ENCODE measurements at places on chromosomes 12 and 14.
A peak's percentile ranks its signal among the peaks of the same experiment; 100 is the strongest.

DNA sequence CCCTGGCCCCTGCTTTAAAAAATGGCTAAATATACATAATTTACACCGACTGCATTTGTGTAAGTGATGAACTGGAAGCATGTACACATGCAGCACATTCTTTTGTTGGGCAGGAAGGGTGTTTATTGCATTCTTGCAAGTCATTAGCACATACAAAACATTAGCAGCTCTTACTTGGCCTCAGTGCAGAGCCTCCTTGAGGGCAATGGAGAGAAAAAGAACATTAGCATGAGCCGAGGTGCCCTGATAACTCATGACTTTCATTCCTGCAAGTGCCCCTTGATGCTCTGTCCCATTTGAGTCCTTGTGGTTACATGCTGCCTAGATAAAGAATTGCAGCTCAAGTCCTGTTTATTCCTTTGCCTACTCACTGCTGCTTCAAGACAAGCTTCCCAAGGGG is 61.9 kb downstream of the PAX9 start:
- DNase-seq: no peak

GRCh38 chr14:55302367-55303124 is 31.3 kb downstream of the FBXO34 start:
- DNase-seq: no peak

DNA sequence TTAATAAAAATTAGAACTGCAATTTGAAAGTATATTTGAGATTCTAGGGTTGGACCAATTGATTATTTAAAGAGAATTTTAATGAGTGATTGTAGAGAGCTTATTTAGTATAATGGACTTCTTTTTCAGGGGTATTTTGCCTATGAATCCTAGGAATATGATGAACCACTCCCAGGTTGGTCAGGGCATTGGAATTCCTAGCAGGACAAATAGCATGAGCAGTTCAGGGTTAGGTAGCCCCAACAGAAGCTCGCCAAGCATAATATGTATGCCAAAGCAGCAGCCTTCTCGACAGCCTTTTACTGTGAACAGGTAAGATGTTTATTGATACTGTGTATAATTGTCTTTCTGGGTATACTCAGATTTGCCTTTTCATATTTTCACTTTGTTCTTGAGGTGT is 35.9 kb upstream of the KCNMB4 start:
- no peak for DNase-seq

DNA sequence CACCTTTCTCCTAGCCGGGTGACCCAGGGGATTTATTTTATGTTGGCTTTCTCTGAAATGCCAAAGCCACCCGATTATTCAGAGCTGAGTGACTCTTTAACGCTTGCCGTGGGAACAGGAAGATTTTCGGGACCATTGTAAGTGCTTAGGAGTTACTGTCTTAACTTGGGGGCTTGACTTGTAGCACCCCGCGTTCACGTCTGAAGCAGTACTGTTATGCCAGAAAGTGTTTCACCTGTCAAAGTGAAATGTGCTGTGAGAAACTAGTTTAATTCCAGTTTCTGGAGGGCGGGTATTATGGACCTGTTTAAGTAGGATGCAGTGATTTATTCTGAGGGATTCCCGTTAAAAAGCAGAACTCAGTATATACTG is 218 bp downstream of the LYSET start:
- no peak for DNase-seq

DNA sequence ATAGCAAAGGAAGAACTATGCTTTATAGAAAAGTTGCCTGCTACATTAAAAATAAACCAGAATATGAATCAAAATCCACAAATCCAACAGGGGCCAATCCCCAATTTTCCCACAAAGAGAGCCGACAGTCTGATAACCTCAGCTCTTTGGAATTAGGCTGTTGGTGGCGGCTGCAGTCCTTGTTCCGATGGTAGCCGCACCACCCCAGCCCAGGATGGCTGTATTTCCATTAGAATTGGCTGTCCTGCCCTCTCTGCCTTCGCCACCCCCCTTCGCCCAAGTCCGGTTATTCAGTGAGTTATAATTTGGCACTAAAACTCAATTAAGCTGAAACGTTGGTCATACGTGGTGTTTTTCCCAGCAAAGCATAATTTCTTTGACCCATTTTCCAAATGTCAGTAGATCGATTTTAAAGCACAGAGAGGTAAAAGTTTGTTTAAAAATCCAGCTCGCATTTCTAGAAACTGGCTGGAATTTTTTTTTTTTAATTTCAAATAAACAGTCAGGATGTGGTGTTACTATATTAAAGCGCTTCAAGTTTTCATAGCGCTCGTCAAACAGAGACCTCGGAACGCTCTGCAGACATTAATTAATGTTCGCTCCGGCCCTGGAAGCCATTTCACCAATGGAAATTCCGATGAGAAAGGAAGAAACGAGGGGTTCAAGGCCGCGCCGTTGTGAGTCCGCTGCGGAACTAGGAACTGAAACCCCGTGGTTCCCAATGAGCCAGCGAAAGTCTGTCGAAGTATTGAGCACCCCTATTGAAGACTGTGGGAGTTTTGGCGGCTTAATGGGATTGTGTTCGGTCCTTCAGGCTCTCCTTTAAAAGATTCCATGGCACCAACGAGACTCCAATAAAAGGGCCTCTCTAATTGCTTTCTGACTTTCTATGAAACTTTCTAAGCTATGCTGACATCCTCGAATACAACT is 104.8 kb upstream of the DIO3 start:
- DNase-seq: no peak

- DNase-seq: no peak
These were observed 74.0 kb upstream of the MDM1 start for GRCh38 chr12:68406134-68406576.

DNA sequence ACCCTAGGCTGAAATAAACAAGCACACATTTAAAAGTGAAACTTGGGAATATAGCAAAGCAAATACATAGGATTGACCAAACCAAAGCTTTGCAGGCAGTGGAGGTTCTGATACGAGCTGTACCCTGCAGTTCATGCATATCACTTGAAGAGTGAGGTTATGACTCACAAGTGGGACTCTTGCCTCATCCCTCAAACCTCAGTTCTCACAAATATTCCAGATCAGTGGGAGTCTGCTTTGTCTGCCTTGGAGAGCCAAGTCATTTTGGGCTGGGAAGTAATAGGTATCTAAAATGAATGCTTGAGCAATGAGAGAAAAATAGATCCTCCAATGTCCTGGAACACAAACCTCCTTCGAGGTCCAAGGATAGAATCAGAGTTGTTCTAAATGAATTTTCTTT is 116.4 kb downstream of the LRIG3 start:
- DNase-seq: no peak

DNA sequence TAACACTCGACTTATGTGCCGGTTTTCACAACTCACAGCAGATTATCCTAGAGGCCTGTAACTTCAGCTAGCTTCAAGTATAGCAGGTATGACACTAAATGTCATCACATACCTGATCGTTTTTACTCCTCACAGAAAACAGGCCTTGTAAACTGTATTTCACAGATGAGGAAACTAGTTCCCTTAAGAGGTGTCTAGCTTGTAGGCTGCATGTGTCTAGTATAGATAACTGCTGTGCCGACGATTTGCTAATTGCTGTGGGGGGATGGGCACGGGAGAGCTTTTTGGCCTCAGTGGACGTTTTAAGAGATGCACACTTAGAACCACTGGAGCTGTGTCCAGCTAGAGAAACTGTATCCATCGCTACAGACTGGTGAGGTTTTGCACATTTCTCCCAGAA is 78.8 kb downstream of the PAPOLA start:
- DNase-seq: no peak

GRCh38 chr12:81417056-81417455 is 339.2 kb downstream of the ACSS3 start:
- DNase-seq: no peak

DNA sequence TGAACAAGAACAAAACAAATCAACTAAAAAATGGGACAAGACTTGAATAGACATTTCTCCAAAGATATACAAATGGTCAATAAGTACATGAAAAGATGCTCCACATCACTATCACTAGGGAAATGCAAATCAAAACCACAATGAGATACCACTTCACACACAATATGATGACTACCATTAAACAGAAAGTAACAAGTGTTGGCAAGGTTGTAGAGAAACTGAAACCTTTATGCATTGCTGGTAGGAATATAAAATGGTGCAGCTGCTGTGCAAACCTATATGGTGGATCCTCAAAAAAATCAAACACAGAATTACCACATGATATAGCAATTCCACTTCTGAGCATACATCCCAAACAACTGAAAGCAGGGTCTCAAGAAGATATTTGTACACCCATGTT is 5.2 kb downstream of the SMAGP start:
- DNase-seq: no peak

GRCh38 chr12:32891526-32891925 is 5.1 kb downstream of the PKP2 start:
- no peak for DNase-seq

GRCh38 chr14:24430143-24430681 is 458 bp downstream of the KHNYN start:
- no peak for DNase-seq

GRCh38 chr12:89016970-89017778 is 335.1 kb downstream of the DUSP6 start:
- DNase-seq: no peak

GRCh38 chr14:64444984-64445845 is 20.1 kb upstream of the AKAP5 start:
- peak; percentile 6 for DNase-seq

DNA sequence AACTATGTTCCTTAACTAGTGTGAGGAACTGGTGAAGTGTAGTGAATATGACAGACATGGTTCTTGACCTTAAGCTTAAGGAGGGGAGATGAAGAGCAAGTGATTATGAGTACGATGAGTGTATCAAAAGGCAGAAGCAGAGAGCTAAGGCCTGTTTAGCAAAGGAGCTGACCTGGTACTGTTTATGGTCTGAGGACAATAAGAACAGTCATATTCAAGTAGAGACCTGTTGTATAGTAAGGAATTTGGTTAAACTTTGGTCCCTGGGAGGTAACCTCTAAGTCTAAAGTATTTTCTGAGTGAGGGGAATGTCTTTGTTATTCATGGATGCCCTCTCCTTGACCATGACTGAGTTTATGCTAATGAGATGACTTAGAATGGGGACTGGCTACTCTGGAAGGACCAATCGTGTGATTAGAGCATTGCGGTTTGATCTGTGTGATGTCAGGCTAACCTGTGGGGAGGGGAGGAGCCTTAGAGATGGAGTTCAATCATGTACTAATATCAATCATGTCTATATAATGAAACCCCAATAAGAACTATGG is 389.3 kb downstream of the BMP4 start:
- no peak for DNase-seq

DNA sequence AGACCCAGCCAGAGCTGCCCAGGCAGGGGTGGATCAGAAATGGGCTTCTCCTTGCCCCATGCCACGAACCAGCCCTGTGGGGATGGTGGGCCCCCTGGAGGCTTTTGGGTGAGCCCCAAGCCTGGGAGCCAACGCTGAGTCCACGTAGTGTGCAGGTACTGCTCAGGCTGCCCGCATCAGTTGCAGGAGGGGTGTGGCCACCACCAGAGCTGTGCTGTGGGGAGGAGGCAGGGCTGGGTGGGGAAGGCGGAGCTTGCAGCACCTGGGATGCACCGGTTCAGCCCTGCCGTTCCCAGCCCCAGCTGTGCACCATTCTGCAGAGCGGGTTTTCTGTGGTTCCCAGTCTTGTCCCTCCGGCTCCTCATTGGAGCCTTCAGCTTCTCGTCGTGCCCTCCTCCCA is 36.3 kb downstream of the IL31 start:
- no peak for DNase-seq

DNA sequence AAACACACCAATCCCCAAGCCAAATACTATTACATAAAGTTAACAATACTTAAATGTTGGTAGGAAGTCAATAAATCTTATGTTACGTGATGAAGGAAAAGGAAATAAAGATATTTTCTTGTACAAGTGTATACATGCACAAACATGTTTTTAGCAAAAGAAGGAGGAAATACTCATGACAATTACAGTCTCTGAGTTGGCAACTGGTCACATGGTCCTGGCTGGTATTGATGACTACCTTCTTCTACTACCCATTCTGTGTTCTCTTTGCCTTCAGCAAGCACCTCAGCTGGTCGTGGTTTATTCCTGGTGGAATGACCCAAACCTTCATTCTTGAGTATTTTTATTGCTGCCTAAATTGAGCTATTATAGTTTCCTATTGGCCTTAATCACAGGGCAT is 84.8 kb downstream of the PLBD1 start:
- no peak for DNase-seq

DNA sequence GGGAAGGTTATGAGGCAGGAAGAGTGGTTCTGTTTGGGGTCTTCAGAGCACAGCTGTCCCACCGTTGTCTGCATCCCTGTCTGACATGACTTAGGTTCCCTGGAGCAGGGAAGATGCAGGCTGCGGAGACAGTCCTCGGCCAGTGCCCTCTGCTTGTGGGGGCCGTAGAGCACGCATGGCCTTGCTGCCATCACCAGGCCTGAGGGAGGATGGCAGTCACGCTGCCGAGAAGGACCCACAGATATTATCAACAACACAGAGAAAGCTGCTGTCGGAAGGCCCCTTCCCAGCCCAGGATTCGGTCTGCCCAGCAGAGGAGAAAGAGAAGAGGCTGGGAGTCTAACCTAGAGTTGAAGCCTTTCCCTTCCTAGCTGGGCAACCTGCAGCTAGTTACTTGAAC is 35.0 kb downstream of the ERH start:
- no peak for DNase-seq

GRCh38 chr14:24411443-24412389 is 12.9 kb downstream of the NYNRIN start:
- no peak for DNase-seq

GRCh38 chr14:57732463-57733285 is 133.2 kb downstream of the SLC35F4 start:
- no peak for DNase-seq

GRCh38 chr12:114757684-114758325 is 73.8 kb upstream of the TBX3 start:
- DNase-seq: no peak

DNA sequence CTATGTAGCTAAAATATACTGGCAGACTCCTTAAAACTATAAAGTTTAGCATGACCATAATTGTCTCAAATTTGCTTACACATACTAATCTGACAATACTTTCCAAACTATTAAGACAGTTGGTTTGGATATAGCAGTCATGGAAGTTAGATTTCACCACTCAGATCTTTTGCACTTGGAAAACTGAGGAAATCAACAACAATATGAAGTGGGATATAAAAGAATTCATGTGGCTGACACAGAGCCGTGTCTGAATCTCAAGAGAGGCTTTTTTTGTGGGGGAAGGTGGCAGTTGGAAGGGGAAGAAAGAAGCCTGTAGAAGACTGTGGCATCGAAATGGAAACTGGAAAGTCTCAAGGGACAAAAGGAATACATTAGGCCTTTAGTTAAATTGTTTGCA is 166.6 kb upstream of the FLRT2 start:
- no peak for DNase-seq

- DNase-seq: no peak
These were observed 58.4 kb upstream of the BDKRB2 start for GRCh38 chr14:96146131-96146771.

GRCh38 chr12:7837366-7837765 is 35.3 kb downstream of the SLC2A14 start:
- DNase-seq: no peak

- no peak for DNase-seq
These were observed 259.6 kb downstream of the FLRT2 start for GRCh38 chr14:85789506-85789905.

- DNase-seq: no peak
These were observed 33.2 kb downstream of the TOGARAM1 start for GRCh38 chr14:44995196-44995595.

- DNase-seq: no peak
These were observed 113.5 kb upstream of the EGLN3 start for GRCh38 chr14:34064349-34064748.

- no peak for DNase-seq
These were observed 17.3 kb upstream of the DNAH10 start for GRCh38 chr12:123744836-123745235.

All from stimulated activated CD8-positive, alpha-beta memory T cell treated with anti-CD3 and anti-CD28 coated beads, Interleukin-7, amount 100 ng/mL, for 1 hour (primary cell).